ENCODE measurements at places on chromosomes 6 and 20. TPM values are rescaled to one million over a fixed set of nuclear protein-coding genes. Genes with fewer than 3 reads are reported as not detected.
A peak's percentile ranks its signal among the peaks of the same experiment; 100 is the strongest.

Gene MEI4
- not detected for total RNA-seq

Gene PI16
- total RNA-seq, result not detected

Gene ZMYND8
- 43.3 TPM for total RNA-seq

Gene PRDM13
- total RNA-seq, result not detected

Gene ASXL1
- total RNA-seq, result 136 TPM

Gene CAGE1
- total RNA-seq, result 0.13 TPM

Gene GRM1
- not detected for total RNA-seq

Gene GHRH
- not detected for total RNA-seq

DNA sequence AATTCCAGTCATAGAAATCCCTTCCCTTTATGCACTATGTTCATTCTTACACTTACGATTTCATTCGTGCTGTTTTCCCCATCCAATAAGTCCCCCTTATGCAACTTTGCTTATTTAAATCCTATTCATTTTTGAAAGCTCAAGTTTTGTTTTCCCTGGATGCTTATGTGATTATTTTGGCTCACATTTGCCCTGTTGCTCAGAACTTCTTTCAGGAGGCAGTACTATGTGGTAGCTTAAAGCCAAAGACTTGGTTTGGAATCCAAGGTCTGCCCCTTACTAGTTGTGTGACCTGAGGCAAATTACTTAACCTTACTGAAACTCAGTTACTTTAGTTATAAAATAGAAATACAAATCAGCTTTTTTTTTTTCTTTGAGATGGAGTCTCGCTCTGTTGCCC is 59.6 kb downstream of the MOXD1 start:
- no peak for DNase-seq
- H3K36me3 ChIP-seq, result no peaks in the 10 kb centered on the region
- H3K27me3 ChIP-seq, result peaks cover 4% of the 10 kb centered on the region
- no peak overlapping the region for H3K27ac ChIP-seq
- no peak overlapping the region for H3K4me3 ChIP-seq

DNA sequence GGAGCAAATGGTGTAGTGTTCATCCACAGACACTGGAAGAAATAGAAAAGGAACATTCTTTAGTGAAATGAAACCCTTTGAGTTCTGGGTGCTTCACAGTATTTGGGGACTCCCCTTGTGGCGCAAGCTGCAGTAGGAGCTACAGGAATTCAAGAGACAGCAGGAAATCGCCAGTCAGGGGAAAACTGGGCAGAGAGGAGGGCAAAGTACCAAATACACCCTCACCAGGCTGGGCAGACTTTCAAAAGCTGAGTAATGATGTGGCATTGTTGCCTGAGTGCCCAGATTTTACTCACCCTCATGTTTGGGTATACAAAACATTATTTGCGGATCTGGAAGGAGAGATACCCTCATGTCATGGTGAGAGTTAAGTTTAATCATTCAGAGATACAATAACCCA is 97.9 kb downstream of the SOD2 start:
- H3K27ac ChIP-seq, result no peak overlapping the region
- no peaks in the 10 kb centered on the region for H3K36me3 ChIP-seq
- no peak for DNase-seq
- H3K4me1 ChIP-seq, result no peaks in the 10 kb centered on the region
- no peaks in the 10 kb centered on the region for H3K27me3 ChIP-seq
- H3K4me3 ChIP-seq, result peak overlapping the region; percentile 2

GRCh38 chr20:725491-725890 is 42.8 kb downstream of the SLC52A3 start:
- no peaks in the 10 kb centered on the region for H3K36me3 ChIP-seq
- H3K27me3 ChIP-seq, result peaks cover 42% of the 10 kb centered on the region
- H3K4me3 ChIP-seq, result no peak overlapping the region
- H3K4me1 ChIP-seq, result no peaks in the 10 kb centered on the region
- no peak overlapping the region for H3K27ac ChIP-seq

DNA sequence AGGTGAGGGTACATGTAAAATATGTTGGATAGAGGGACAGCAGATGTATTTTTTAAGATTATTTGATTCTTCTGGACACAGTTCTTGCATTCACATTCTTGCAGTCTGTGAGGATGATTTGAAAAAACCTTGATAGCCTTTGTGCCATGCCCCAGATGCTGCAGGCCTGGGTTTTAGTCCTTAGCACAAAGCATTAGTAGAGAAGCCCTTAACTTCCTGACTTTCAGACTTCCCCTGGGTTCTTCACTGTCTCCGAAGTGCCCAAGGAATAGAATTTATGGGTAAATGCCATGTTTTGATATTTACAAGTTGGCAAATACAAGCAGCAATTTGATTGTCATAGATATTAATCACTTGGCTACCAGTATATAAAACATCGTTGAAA is 67.6 kb upstream of the SUPT3H start:
- H3K4me1 ChIP-seq, result peaks cover 52% of the 10 kb centered on the region
- no peak overlapping the region for H3K4me3 ChIP-seq
- peak overlapping the region; percentile 65 for H3K27ac ChIP-seq

DNA sequence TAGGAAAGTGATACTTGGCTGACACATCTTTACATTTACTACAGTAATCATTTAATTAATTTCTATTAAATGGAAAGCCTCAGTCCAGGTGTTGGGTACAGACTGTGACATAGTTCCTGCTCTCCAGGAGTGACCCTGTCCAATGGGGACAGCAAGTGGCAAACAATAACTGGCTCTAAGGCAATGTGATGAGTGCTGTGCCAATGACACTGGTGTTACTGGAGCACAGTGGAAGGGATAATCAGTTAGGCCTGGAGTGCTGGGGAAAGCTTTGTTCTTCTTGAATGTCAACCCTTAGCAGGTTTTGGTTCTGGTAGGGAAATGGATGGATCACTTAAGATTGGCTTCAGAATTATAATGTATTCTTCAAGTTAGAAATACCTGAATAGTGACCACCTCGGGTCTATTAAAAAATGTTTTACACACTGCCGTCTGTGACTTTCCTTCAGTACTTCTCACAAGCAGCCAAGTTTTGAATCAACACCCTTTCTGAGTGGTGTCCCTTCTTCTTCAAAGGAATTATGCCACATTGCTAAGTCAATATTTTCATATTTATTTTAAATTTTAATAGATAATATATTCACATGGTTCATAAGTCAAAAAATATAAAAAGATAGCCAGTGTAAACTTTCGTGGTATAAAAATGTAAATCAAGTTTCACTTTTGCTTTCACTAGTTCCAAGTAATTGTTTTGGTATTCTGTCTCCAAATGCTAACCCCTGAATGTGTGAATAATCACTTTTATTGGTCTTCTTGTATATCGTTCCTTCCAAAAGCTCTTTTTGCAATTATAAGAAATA is 9.6 kb downstream of the CMTR1 start:
- H3K27ac ChIP-seq, result peak overlapping the region; percentile 87
- H3K27me3 ChIP-seq, result no peaks in the 10 kb centered on the region
- H3K36me3 ChIP-seq, result peaks cover 41% of the 10 kb centered on the region
- DNase-seq, result no peak
- peak overlapping the region; percentile 83 for H3K4me3 ChIP-seq

DNA sequence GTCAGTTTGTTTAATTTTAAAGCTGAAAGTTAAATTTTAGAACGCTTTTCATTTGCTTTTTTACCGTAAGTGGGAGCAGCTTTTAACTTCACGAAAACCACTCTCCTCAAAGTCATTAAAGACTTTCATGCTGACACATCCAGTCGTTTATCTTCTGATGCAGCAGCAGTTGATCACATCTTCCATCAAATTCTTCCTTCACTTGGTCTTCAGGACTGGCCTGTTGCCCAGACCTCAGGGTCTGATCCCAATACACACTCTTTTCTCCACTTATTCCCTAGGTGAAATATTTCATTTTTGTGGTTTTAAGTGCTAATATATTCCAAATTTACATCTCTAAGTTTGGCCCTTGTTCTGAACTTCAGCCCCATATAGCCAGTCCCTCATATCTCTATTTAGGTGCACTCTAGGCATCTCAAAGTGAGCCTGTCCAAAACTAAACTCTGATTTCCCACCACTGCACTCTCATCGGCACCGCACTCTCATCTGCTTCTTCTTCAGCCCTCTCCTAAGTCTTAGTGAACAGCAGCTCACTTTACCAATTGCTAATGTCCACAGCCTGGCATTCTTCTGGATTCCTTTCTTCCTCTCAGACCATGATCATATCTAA is 20.4 kb downstream of the AFDN start:
- H3K36me3 ChIP-seq, result peaks cover 5% of the 10 kb centered on the region
- H3K4me1 ChIP-seq, result peaks cover 31% of the 10 kb centered on the region
- H3K27me3 ChIP-seq, result peaks cover 19% of the 10 kb centered on the region

DNA sequence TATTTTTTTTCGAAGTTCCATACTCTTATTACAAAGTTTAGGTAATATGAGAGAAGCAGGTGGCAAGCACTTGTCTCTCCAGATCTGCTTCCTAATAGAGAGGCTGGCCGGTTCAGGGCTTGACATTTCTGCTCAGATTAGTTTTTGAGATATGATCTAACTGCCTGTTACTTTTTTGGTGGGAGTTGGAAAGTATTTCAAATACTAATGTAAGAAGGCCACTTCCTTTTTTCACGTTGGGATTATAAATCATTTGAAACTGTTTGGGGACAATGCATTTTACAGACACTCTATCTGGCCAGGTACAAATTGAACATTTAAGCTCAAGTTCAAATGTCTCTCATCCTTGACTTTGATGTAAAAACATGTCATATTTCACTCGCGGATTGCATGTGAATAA is 222.1 kb upstream of the SULF2 start:
- H3K36me3 ChIP-seq, result no peaks in the 10 kb centered on the region
- no peak overlapping the region for H3K27ac ChIP-seq
- no peak for DNase-seq

GRCh38 chr6:79878142-79878748 is 69.1 kb downstream of the ELOVL4 start:
- no peak overlapping the region for H3K27ac ChIP-seq
- no peaks in the 10 kb centered on the region for H3K36me3 ChIP-seq
- no peak for DNase-seq
- no peaks in the 10 kb centered on the region for H3K4me1 ChIP-seq

DNA sequence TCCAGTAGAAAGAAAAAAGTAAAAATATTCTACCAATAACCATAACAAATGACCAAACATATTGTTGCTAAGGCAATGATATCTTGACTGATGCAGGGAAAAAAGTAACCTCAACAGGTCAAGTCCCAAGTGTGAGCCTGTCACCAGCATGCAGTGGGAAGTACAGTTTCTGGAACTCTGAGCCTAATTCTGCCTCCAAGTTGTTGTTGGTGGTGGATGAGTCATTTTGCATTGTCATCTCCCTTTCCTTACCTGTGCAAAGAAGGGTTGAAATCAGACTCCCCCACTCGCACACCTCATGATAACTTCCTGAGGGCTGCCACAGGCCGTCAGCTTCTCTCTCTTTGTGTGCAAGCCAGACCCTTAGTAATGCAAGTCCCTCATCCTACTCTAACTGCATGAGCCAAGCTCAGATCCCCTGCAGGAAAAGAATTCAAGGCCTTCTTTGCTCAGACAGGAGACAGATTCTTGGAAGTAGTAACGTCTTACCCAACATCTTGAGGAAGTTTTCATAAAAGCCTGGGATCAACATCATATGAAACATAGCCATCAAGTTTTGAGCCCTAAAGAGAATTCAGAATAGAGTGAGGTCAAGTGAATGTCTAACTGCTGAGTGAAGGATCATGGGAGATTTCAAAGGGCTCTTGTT is 207.6 kb upstream of the FOXA2 start:
- no peak for DNase-seq
- H3K27ac ChIP-seq, result no peak overlapping the region
- no peaks in the 10 kb centered on the region for H3K4me1 ChIP-seq
- H3K36me3 ChIP-seq, result no peaks in the 10 kb centered on the region

- no peak for DNase-seq
- peaks cover 39% of the 10 kb centered on the region for H3K4me1 ChIP-seq
- peak overlapping the region; percentile 88 for H3K27ac ChIP-seq
- no peaks in the 10 kb centered on the region for H3K36me3 ChIP-seq
- peak overlapping the region; percentile 56 for H3K4me3 ChIP-seq
- peaks cover 1% of the 10 kb centered on the region for H3K27me3 ChIP-seq
Measured at GRCh38 chr6:42100029-42100901, 42.2 kb downstream of the C6orf132 start.

GRCh38 chr20:52993076-52993475 is 20.9 kb downstream of the TSHZ2 start:
- no peak overlapping the region for H3K27ac ChIP-seq
- DNase-seq, result no peak
- H3K4me1 ChIP-seq, result peaks cover 28% of the 10 kb centered on the region
- no peaks in the 10 kb centered on the region for H3K27me3 ChIP-seq
- peaks cover 9% of the 10 kb centered on the region for H3K36me3 ChIP-seq

DNA sequence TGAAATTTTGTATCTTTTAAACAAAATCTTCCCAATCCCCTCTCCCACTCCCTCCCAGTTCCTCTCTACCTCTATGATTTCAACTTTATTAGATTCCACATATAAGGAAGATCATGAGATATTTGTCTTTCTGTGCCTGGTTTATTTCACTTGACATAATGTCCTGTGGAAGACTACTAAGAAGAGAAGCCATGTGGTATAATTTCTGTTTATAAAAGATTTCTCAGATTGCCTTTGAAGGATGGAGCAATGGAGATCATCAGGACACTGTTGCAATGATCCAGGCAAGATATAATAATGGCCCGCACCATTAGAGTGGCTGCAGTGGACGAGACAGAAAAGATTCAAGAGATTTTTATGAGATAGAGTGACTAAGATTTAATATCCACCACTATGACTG is 13.1 kb downstream of the NRSN1 start:
- H3K36me3 ChIP-seq, result no peaks in the 10 kb centered on the region
- H3K27me3 ChIP-seq, result no peaks in the 10 kb centered on the region
- H3K4me1 ChIP-seq, result no peaks in the 10 kb centered on the region
- H3K27ac ChIP-seq, result no peak overlapping the region
- no peak for DNase-seq

GRCh38 chr6:31645325-31645724 is 7.1 kb downstream of the BAG6 start:
- no peak overlapping the region for H3K27ac ChIP-seq
- H3K4me3 ChIP-seq, result no peak overlapping the region
- peaks cover 55% of the 10 kb centered on the region for H3K36me3 ChIP-seq
- no peaks in the 10 kb centered on the region for H3K27me3 ChIP-seq

DNA sequence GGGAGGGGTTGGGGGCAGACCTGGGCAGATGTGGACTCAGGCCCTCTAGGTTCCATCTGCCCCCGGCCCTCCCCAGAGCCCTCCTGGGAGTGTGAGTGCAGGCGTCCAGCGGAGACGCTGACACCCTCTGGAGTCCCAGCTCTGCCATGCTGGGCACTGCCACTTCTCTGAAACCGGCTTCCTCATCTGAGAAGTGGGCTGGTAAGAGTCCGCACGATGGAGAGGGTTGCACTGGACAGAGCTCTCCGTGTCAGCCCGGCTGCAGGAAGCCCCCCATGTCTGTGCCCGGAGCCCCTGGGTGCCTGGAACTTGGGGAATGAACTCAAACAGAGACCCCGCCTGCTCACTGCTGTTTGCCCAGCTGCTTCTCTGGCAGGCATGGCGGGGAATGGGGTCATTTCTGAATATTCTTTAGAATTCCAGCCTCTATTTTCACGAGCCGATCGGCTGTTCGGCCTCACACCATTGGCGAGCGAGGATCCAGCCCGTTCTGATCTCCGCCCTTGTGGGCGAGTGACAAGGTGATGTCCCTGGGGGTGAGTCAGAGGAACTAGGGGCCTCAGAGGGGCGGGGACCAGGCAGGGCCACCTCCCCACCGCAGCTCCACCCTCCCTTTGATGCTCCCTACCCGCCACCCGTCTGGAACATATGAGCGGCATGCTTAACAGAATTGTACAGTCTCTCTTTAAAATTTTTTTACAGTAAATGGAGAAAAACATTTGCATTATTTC is 47.8 kb upstream of the GATA5 start:
- DNase-seq, result peak; percentile 44
- peaks cover 13% of the 10 kb centered on the region for H3K4me1 ChIP-seq
- peak overlapping the region; percentile 40 for H3K4me3 ChIP-seq
